ENCODE measurements at places on chromosomes 2 and 18.

DNA sequence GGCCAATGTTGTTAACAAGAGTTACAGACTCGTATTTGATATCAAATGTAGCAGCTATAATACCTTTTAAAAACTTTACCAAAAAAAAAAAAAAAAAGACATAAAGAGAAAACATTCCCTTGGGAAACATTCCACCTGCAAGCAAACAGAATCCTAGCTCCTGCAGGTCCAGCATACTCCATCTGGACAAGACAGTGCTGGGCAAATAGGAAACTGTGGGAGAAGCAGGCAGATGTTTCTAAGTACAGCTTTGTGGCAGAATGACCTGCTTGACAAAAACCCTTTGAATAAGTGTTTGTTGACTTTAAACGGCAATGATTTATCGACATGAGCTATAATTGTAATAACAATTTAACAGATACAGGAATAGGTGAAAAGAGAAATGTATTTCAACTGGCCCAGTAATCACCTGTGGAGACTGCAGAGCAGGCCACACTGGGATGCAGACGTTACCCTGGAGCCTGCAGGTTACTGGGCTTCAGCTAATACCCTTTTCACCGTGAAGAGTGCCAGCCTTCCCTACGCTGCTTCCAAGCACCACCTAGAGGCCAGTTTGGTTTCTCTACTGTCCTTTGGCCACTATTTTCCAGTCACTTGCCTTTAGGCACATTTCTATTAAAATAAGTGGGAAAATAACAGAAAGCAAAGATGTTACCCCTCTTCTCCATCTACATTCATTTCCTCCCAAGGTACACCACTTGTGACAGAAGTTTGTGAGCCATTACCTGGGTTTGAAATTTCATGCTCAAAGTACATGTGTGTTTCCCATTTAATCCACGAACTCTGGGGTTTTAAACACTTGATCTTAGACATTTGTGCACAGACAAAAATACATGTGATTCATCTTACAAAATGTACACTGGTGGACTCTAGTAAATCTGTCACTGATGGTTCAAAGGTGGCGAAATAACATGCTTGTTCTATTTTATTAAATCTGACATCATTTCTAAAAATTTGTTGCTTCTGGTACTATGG lies 96.9 kb upstream of the ZNF397 start:
- peak; percentile 19 for DNase-seq

DNA sequence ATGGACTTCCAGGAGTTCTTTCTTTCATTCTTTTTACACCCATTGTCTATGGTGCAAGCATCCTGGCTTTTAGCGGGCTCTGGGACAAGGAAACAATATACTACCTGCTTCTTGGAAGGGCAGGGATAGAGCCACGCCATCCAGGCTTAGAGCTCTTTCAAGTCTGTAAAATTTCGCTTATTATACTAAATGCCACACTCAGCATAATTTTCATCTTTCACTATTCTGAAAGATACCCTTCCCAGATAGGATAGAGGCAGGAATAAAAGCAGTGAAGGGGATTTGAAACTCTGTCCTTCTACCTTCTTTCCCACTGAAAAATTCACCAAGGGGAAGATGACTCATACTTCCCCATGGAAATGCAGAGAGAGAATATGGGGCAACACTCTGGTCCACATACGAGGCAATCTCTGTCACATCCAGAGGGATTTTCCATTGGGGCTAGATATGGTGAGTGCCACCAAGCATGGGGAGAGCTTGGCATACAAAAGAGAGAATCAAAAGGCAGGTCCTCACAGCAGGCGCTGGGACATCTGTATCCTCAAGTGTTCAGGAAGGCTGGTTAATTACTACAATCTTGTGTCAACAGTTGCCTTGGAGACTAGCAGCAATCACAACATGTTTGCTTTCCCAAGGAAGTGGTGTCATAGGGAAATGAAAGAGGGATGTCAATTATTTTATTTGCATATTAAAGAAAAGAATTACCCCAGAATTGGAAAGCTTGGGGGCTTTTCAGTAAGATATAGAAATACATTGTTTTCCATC lies 127.6 kb downstream of the TDRD15 start:
- DNase-seq = no peak

DNA sequence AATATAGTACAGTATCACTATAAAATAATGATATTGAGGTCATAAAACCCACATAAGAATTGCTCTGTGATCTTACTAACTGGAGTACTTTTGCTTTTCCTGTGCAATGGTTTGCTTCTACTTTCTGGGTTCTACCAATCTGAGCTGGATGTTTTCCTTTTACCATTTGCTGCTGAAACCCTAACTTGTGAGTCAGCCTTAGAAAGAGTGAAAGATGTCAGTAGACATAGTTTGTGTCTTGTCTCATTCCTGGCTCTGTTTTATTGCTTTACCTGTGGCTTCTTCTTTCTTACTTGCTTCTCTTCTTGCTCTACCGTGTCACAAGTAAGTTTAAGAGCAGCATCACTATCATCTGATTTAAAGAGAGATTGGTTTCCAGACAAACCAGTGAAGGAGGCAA lies 61.0 kb downstream of the MBD2 start:
- DNase-seq = no peak

DNA sequence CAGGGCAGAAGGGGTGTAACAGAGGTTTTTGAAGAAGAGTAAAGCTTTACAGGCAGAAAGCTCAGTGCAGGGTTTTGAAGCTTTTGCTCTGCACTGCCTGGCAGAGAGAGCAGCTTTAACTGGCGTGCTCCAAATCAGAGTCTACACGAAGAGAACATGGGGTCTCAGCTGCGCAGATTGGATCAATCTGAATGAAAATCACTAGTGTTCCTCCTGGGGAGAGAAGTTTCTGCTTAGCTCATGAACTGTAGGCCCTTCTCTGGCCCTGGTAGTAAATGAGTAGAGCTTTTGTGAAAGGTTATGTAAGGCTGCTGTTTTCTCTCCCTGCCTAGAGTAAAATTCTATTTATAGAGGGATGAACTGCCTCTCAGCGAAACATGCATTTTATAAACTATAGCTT lies 13.6 kb downstream of the DCC start:
- no peak for DNase-seq

DNA sequence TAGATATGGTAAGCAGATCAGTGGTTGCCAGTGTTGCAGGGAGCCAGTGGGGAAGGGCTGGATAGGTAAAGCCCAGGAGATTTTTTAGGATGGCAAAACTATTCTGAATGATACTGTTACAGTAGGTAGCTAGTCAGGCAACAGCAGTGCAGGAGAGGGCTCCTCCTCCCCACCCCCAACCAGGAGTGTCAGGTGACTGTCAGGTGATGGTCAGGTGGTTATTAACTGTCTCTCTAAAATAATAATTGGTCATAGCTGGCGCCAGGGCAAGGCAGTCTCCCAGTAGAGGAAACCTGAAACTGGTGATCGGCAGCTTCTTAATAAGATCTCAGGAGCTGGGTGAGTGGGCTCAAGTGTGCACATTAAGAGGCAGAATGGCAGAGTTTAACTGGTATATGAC lies 201.6 kb upstream of the PARD3B start:
- no peak for DNase-seq

DNA sequence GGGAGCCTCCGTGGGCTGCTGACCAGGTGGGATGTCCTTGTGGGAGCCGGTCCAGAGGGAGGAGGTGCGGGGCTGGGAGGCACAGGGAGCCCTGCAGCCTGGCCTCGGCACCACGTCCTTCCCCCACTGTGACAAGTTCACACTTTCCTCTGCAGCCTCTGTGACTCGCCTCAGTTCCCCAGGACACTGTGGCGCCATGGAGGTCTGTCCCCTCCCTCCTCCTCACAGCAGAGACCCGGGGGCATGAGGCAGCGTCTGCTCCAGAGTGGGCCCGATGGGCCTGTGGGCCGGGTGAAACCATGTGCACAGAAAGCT lies 27.3 kb upstream of the KCNG2 start:
- DNase-seq = no peak

- no peak for DNase-seq
Measured at GRCh38 chr2:128808462-128809258, 490.0 kb upstream of the HS6ST1 start.

- no peak for DNase-seq
Measured at GRCh38 chr2:19355014-19355405, 3.4 kb downstream of the OSR1 start.

GRCh38 chr18:61595615-61596251 lies 262.5 kb downstream of the CDH20 start:
- DNase-seq = no peak

DNA sequence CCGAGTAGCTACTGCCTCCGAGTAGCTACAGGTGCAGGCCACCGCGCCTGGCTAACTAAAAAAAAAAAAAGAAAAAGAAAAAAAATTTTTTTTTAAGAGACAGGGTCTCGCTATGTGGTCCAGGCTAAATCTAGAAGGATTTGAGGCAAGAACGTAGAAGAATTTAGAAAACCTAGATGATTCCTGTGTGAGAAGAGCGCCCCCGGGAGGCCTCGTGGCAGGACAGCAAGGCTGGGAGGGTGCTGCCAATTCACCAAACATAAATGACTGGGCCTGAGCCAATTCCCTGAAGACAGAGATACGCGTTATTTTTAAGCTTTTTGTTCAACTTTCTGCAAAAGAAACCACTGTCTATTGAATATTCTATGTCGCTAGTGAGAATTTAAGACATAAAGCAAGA lies 90.1 kb upstream of the TGFA start:
- peak; percentile 68 for DNase-seq

- no peak for DNase-seq
Measured at GRCh38 chr2:21454839-21455238, 331.1 kb downstream of the TDRD15 start.

DNA sequence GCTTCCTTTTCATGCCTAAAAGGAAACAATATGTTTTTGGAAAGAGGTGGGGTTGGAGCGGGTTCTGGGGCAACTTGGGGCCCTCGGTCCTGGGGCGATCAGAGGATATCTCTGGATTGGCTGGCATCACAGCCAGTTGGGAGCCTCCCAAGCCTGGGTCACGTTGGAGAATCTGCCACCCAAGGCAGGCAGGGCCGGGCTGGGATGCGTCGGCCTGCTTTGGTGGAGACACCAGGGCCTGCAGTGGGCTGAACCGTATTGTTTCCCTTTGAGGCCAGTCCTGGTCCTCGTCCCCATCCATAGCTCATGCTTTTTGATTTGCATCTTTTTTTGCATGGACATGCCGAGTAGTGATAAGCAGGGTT lies 235.8 kb downstream of the ATAD2B start:
- no peak for DNase-seq

GRCh38 chr2:167860082-167860481 lies 387.3 kb downstream of the STK39 start:
- no peak for DNase-seq

GRCh38 chr18:6976935-6977334 lies 140.7 kb downstream of the LAMA1 start:
- DNase-seq = no peak

- no peak for DNase-seq
Measured at GRCh38 chr18:23968638-23969604, 45.6 kb upstream of the TTC39C start.

DNA sequence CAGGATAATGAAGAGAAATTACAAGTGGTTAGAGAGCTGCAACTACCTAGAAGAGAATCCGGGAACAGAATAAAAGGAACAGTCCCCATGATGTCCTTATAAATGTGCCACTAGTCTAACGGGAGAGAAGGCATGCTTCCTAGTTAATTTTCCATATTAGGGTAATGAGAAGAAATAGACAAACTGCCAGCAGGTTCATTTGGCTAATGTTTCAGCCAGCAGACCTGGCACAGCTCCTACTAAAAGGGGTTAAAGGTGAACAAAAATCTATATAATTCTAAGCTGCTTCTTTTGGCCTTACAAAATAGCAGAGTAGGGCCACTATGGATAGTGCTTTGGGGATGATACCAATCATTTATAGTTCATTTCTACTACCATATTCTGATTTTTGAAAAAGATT lies 845.3 kb upstream of the GCFC2 start:
- no peak for DNase-seq
